ENCODE measurements at places on chromosomes 3 and 15.

DNA sequence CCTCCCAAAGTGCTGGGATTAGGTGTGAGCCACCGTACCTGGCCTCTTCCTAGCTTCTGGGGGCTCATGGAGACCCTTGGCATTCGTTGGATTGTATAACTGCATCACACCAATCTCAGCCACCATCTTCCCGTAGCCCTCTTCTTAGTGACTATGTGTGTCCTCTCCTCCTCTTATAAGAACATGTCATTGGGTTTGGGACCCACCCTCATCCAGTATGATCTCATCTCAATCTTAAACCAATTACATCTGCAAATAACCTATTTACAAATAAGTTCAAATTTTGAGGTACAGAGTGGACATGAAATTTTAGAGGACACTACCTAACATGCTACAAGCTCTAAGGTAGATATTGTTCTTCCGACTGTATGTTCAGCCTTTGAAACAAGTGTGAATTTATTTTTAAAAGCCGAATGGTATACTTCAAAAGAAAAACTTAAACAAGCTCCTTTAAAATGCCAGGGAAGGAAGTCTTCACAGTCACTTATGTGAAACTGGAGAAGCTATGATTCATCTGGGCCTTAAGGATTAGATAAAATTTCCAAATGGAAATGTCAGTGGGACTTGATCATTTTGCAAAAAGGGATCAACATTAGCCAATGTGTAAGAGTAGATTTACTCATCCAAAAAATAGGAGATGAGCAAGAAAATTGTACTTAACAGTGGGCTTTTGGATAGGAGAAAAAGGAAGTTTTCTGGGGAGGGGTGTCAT, 225.7 kb downstream of the MEX3B start:
- peak; percentile 12 for DNase-seq

DNA sequence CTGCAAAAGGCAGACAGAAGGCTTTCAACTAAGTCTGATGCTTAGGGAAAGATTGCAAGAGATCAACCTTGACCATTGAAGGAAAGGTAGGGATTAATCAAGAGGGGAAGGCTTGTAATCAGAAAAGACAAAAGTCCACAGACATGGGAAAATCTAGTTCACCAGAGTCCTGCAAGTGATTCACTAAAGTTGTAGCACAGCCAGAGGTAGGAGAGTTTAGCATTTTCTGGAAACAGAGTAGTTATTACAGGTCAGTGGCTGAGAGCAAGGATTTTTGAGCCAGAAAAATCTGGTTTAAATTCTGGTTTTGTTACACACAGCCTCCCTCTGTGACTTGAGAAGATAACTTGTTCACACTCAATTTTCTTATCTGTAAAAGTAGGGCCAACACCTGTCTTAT, 35.3 kb upstream of the DPPA4 start:
- DNase-seq = no peak

DNA sequence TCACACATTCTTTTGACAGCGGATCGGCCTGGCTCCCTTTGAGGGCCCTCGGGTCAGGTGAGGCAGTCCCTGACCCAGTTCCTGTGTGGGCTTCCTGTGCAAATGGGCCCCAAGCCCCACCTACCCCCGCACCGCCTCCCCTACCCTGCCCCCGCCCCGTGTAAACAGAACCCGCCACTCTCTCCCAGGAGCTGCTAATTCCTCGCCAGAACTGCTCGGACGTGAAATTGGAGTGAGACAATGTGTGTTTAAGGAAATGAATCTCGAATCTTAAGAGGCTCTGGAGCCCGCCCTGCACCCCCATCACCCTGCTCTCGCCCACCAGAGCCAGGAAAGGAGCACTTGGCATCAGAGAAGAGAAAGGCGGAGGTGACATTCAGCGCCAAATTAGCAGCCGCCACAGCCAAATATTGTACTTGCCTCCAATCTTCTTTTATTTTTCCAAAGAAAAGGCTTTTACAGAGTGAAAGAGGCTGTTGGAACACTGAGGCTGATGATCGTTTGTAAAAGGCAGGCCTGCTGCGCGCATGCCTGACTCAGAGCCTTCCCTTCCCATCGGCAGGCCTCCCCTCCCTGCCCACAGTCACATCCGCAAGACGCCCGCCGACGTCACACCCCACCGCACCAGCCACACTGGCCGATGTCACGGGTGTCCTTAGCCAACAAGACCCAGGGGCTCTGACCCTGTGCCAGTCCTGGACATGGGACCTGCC, 53.1 kb downstream of the CACNA2D2 start:
- no peak for DNase-seq

DNA sequence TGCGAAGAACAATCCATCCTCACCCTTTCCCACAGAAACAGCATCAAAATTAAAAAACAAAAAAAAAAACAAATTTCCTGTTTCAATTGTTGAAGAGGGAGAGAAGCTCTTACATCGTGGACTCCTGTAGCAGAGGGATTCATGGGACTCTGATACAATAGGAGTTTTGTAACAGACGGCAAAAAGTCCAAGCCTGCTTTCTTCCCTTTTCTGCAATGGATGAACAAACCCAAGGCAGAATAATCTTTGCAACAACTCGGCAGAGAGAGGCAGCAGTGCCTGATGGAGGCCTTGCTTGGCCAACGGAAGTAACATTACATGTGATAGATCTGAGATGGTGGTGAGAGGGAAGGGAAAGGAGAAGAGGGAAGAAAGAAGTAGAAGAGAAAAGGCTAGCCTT, 26.9 kb downstream of the CCR4 start:
- DNase-seq = no peak

DNA sequence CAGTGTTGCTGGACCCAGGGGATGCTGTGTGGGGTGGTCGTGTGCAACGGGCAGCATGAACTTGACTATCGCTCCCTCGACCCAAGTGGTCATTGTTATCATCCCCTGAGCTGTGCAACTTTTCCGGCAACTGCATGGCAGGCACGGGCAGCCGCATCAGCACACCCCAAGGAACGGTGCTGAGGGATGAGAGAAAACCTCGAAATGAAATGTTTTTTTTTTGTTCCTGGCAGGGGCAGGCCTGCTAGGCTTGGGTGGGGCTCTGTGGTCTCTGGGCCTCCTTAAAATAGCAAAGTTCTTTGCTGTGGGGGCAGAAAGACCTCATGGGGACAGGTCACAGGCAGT, 51.4 kb downstream of the CORO2B start:
- DNase-seq = no peak

GRCh38 chr3:58349792-58350626, 17.3 kb downstream of the PXK start:
- no peak for DNase-seq

DNA sequence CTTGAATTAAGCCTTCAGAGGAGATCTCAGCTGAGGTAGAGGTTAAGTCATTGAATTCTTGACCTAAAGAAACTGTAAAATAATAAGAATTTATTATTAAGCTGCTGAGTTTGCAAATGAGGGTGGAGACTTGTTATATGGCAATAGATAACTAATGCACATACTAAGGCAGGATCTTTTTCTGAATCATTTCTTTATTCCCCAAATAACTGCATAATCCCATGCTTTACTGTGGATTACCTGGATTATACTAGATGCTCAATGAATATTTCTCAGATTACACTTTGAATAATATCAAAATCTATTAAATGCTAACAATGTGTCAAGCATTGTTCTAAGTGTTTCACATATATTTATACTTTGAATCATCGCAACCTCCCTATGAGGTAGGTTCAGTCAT, 532.5 kb downstream of the NAALADL2 start:
- no peak for DNase-seq

DNA sequence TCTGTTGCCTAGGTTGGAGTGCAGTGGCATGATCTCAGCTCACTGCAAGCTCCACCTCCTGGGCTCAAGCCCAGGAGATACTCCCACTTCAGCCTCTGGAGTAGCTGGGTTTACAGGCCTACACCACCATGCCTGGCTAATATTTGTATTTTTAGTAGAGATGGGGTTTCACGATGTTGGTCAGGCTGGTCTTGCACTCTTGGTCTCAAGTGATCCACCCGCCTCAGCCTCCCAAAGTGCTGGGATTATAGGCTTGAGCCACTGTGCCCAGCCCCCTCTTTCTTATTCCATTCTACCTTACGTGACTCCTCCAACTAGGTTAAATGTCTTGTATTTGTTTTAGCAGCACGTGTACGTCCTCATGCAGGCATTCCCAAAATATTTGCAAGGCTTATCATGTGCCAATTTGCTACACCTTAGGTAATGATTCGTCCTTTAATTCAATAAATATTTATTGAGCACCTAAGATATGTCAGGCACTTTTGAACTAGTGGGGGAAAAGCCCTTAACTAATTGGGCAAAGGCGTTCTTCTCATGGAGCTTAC, 14.9 kb upstream of the MAGI1 start:
- DNase-seq = no peak

- no peak for DNase-seq
Observed at GRCh38 chr15:88472225-88472624, 4.7 kb downstream of the MRPS11 start.

GRCh38 chr3:74263031-74263430, 351.4 kb downstream of the CNTN3 start:
- no peak for DNase-seq
